ENCODE measurements at places on chromosomes 11 and 22. TPM values are rescaled to one million over a fixed set of nuclear protein-coding genes. Genes with fewer than 3 reads are reported as not detected.

- no peak for DNase-seq
Measured at GRCh38 chr11:70740488-70740851, 342.1 kb downstream of the CTTN start.

DNA sequence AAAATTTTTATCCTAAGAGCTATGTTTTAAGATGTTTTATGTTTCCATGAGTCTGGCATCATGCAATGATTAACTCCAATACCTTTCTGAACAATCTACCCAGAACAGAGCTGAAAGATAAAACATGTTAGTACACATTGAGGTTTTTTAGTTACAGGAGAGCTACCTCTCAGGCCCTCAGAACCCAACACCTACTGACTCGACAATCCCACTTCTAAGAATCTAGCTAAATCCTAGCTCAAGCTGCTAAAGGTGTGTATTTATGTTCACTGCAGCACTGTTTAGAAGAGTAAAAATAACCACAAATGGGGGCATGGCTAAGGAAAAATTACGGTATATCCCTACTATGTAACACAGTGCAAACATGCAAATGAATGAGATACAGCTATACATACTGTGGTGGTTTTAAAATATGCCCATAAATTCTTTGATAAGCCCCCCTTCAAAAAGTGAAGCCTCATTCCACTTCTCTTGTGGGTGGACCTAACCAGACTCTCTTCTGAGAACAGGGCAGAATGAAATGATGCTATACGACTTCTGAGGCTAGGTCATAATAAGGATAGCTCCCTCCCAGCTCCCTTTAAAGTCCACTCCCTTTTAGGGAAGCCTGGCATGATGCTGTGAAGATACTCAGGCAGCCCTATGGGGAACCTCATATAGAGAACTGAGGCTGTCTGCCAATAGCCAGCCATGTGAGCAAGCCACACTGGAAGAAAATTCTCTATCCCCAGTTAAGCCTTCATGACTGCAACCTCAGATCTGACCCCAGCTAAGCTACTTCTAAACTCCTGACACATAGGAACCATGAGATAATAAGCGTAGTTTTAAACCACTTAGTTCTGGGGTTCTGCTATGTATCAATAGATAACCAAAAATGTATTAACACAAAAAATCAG is 29.5 kb downstream of the TMEM123 start:
- no peak for DNase-seq

Gene HDHD5
- total RNA-seq = 60.5 TPM

Gene ADAMTS15
- total RNA-seq = 4.9 TPM

Measured in endothelial cell (in vitro differentiated cells).